ENCODE measurements at places on chromosomes 16 and 17.

- DNase-seq = no peak
Measured at GRCh38 chr17:62657690-62658089, 30.2 kb downstream of the MRC2 start.

- no peak for DNase-seq
Measured at GRCh38 chr17:68182011-68182306, 65.9 kb upstream of the AMZ2 start.

DNA sequence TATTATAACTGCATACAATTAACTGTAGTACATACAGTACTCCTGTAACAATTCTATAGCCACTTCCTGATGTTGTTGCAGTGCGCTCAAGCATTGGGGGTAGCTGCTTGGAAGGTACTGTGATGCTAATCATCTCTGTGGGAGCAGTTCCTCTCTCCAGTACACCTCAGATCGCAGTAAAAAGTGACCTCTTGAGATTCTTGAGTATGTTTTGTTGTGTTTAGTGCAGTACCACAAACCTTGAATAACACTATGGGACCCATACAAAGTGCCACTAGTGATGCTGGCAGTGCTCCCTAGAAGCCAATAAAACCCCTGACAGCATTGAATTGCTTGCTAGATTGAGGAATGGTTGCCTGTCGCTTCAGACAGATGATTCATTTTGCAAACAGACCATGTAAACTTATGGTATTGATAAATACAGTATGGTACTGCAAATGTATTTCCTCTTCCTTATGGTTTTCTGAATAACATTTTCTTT, 193.0 kb downstream of the SPECC1 start:
- no peak for DNase-seq

- no peak for DNase-seq
Measured at GRCh38 chr17:35708951-35709350, 22.5 kb upstream of the RASL10B start.

DNA sequence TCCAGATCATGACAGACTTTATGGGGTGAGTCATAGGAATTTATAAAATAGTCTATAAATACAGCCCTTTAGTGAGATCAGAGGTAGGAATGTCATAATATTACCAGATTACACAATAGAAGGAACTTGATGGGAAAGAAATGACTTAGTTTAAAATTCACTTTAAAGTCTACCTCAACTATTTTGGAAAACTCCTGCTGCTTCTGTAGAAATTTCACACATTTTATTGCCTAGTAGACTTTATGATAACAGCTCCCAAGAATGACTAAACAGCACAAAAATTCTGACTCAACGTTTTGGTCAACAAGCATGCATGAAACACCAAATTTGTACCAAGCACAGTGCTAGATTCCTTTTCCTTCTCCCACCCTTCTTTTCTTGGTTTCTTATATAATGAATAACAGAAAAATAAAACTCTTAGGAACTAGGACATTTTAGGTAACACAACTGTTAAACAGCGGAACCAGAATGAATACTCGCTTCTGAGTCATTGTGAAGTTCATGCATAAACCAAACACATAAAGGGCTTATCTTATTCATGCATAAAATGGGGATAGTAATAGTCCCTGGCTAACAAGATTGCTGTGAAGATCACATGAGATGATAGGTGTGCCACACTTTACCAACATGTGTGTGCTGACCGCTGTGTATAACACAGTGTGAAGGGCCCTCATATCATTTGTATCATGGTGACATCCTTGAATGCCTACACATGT, 243.9 kb downstream of the CDH8 start:
- no peak for DNase-seq

DNA sequence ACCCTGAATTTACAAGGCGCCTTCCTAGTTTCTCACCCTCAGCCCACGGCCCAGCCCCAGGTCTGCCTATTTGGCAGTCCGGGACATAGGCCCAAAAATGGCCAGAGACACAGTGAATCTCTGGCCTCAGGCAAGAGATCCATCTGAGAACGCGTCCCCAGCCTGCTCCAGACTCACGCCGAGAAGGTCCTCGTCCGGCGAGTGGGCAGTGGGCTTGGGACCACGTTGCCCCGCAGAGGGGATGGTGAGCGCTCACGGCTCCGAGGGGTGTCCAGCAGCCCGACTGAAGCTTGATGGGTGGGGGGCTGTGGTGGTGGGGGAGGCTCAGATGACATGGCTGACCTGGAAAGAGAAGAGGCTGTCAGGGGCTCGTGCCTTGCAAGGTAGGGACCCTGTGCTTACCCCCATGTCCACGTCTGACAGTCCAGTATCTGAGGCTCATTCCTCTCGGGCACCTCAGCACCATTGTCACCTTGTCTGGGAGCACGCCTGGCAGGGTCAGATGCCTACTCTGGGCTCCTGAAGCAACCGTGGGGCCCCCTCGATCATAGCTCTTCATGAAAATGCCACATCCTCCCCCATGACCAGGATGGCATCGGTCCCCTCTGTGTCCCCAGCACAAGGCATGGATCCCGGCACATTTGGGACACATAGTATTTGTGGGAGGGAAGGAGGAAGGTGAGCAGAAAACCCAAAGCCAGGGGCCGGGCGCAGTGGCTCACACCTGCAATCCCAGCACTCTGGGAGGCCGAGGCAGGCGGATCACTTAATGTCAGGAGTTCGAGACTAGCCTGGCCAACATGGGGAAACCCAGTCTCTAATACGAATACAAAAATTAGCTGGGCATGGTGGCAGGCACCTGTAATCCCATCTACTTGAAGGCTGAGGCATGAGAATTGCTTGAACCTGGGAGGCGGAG, 9.6 kb downstream of the CARHSP1 start:
- no peak for DNase-seq

DNA sequence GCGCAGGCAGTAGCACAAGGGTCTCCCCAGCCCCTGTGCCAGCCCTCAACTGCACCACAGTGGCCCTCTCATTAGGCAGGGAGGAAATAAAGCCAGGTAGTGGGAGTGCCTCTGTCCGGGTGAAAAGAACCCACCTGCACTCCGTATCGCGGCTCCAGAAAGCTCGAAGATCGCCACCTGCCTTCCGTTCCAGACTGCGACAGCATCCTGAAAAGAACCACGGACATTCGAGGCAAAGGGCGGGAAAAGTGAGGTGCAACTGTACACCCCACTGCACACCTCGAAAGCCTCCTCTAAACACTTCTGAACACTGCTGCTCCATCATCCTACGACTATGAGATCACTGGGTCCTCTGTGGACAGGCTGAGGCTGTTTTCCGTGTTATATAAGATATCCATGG, 28.7 kb downstream of the IFT140 start:
- DNase-seq = no peak

DNA sequence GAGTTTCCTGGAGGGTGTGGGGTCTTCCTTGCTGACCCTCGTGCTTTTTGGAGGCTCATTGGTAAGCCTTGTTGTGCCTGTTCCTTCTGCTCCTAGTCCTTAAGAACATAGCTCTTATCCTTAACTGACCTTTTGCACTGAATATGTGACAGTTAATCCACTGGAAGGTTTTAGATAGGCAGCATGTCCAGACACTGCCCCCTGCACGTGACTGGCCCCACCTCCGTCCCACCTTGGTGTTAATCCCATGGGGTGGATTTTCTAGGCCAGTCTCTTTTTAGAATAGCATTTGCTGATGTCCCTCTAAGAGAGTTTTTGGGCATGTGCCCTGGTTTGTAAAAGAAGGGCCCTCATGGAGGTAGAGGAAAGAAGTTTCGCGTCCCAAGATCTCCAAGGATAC, 58.3 kb downstream of the RBFOX1 start:
- no peak for DNase-seq

GRCh38 chr16:49003022-49003421, 278.6 kb downstream of the CBLN1 start:
- no peak for DNase-seq

DNA sequence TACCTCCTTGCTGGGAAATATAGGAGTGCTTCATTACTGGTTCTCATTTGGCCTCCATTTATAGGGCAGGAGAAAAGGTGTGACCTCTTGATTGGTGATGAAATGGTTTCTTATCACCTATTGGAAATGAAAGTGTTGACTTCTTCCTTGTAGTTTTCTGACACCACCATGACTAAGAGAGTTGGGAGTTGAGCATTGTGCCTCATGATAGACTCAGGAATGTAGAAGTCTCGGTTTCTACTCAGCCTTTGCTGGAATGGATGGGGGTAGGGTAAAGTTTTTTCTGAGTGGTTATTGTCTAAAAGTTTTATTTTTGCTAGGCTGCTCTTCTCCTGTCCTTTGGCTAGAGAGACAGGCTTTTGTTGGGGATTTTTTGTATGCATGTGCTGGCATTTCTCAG, 117.4 kb downstream of the PHKB start:
- no peak for DNase-seq

GRCh38 chr17:12296209-12296625, 275.5 kb downstream of the MAP2K4 start:
- DNase-seq = no peak

GRCh38 chr17:9284884-9285283, 263.6 kb downstream of the NTN1 start:
- no peak for DNase-seq

- DNase-seq = no peak
Measured at GRCh38 chr16:88991813-88992350, 14.9 kb upstream of the CBFA2T3 start.

- no peak for DNase-seq
Measured at GRCh38 chr16:27739606-27740357, 189.8 kb downstream of the KATNIP start.

DNA sequence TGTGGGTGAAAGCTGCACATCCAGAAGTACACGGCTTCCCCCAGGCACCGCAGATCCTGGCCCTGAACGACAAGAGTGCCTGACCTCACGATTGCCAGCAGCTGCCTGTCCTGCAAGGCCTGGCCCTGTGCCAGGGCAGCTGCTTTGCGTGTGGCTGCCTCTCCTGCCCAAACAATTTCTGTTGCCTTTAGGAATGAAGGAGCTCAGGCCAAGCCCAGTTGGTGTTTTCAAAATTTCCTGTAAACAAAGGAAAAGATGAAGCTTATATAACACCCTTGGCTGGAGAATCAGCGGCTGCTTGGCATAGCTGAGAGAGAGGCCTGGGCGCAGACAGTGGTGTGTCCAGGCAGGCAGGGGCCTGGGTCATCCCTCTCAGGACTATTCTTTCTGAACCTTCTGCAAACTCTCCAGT, 11.7 kb upstream of the SLC47A2 start:
- no peak for DNase-seq

- no peak for DNase-seq
Measured at GRCh38 chr16:3938843-3939624, 58.5 kb upstream of the CREBBP start.

DNA sequence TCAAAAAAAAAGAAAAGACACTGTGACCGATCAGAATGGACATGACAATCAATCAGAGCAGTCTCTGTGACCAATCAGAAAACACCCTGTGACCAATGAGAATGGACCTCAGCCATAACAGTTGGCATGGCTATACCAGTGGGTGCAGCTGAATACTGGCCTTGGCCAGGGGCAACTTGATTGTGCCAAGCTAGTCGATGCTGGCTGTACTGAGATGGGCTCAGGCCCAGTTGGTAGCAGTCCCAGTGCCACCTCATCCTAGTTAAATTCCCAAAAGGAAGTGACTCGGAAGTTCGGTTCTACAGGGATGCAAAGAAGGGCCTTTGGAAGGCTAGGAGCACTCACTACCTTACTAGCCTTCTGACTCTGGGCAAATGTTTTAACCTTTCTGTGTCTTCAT, 37.2 kb upstream of the BCO1 start:
- no peak for DNase-seq

GRCh38 chr16:86802013-86802412, 223.7 kb downstream of the FOXL1 start:
- no peak for DNase-seq

GRCh38 chr16:4241928-4242283, at the start of gene SRL:
SRL (minus strand) TSS chr16:4242080; CDS start chr16:4242067, 13 bp downstream.
- DNase-seq = no peak

DNA sequence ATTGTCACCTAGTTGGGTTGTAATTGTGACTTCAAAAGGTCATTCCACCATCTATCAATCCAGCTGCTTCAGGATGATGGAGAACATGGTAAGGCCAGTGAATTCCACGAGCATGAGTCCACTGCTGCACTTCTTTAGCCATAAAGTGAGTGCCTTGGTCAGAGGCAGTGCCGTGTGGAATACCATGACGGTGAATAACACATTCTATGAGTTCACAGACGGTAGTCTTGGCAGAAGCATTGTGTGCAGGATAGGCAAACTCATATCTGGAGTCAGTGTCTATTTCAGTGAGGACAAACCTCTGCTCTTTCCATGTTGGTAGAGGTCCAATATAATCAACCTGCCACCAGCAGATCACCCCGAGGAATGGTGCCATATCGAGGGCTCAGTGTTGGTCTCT, 650.9 kb downstream of the KCNJ2 start:
- DNase-seq = no peak

DNA sequence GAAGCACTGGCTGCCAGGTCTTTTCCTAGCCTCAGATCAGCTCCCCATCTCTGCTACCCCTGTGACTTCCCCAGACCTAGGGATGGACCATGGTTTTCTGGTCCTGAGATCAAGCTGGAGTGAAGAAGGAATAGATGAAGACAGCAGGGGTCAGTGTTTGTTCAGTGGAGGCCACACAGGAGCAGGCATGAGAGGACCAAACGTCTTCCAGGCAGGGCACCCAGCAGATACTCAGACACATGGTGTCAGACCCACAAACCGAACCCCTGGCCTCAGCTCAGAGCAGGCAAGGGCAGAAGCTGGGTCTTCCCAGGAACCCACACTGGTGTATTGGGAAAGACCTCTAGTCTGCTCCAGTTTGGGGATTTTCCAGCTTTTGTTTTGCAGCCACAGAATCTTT, 189.7 kb downstream of the IRX5 start:
- peak; percentile 11 for DNase-seq

DNA sequence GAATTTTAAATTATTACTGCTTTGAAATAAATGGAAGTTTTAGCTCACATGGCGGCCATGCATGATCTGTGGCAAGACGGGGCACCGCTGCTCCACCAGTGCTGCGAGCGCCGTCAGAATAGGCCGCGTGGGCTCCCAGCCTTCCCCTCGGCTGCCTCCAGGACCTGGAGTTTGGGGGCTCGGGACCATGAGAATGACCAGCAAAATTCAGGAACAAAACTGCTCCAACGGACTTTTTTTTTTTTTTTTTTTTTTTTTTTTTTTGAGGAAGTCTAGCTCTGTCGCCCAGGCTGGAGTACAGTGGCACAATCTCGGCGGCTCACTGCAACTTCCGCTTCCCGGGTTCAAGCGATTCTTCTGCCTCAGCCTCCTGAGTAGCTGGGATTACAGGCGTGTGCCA, 38.3 kb upstream of the AKAP1 start:
- DNase-seq = no peak

- DNase-seq = peak; percentile 65
Measured at GRCh38 chr16:24988593-24989338, 26.4 kb downstream of the ARHGAP17 start.

- DNase-seq = no peak
Measured at GRCh38 chr17:78272914-78273258, 41.5 kb downstream of the TMEM235 start.

GRCh38 chr16:13333336-13333735, 431.9 kb downstream of the SHISA9 start:
- DNase-seq = no peak

- no peak for DNase-seq
Measured at GRCh38 chr17:79777120-79777893, 641 bp upstream of the CBX2 start.
